ENCODE measurements at places on chromosomes 2 and 18.

DNA sequence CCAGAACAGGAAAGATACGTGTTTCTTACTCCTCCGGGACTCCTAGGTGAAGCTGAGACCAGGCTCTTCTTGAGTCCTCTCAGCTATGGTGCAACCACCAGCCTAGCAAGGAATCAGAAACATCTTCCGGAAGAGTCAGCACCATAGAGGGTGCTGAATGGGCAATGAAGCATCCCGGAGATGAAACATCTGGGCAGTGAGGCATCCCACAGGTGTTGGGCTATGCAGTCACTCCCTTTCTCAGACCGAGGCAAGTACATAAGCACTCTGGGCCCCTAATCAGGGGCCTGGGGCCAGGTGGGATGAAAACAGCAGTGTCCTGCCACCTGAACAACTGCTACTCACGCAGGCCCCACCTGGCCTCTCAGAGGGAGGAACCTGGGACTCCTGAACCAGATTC is 1.4 kb upstream of the CAPN10 start:
- DNase-seq = peak; percentile 6

- no peak for DNase-seq
Observed at GRCh38 chr2:75555701-75556100, 5.0 kb downstream of the EVA1A start.

- DNase-seq = no peak
Observed at GRCh38 chr2:148926291-148926961, 51.4 kb downstream of the KIF5C start.

DNA sequence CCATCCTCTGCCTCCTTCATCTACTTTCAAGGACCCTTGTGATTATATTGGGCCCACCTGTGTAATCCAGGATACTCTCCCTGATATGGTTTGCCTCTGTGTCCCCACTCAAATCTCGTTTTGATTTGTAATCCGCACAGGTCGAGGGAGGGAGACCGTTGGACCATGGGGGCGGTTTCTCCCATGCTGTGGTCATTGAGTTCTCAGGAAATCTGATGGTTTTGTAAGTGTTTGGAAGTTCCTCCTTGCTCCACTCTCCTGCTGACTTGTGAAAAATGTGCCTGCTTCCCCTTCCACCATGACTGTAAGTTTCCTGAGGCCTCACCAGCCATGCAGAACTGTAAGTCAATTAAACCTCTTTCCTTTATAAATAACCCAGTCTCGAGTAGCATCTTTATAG is 42.0 kb upstream of the EML6 start:
- DNase-seq = no peak

- DNase-seq = no peak
Observed at GRCh38 chr2:199308567-199308966, 149.2 kb downstream of the SATB2 start.

DNA sequence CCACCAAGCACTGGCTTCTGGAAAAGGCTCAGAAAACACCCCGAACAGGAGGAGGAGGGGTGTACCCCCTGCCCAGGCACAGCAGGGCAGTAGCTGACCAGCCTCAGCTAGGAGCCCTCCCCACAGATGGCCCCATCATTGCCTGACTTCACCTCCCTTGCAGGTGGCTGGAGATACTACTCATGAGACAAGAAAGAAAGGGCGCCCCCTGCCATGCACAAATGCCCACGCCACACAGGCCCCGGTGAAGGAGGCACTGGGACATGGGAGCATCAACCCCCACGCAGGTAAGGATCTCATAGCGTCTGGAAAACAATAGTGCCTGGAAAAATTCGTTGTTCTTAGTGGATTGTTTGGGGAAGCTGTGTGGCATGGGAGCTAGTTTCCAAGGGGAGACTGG is 240.6 kb downstream of the TFCP2L1 start:
- no peak for DNase-seq

DNA sequence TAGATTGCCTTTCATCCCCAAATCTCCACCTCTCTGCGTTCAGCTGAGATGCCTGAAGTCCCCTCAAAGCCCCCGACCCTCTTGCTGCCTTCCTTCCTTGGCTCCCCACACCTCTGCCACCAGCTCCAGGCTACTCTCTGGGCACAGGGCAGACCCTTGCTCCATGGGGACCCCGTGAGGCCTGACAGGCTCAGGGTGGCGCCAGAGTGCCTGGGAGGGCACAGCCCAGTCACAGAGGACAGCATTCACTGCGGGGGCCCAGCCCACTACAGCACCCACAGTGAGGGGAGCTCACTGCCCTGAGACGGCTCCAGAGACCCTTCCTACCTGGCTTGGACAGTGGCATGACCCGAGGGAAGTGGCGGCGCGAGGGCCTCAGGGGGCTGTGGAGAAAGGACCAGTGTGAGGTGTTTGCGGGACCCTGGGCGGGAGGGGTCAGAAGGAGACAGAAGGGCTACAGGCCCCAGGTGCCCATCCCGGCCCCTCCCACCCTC is 51.0 kb downstream of the AQP12A start:
- DNase-seq = no peak

- no peak for DNase-seq
Observed at GRCh38 chr2:27203741-27204140, 8.1 kb upstream of the ATRAID start.

- DNase-seq = no peak
Observed at GRCh38 chr2:39492095-39492590, 55.1 kb upstream of the MAP4K3 start.

DNA sequence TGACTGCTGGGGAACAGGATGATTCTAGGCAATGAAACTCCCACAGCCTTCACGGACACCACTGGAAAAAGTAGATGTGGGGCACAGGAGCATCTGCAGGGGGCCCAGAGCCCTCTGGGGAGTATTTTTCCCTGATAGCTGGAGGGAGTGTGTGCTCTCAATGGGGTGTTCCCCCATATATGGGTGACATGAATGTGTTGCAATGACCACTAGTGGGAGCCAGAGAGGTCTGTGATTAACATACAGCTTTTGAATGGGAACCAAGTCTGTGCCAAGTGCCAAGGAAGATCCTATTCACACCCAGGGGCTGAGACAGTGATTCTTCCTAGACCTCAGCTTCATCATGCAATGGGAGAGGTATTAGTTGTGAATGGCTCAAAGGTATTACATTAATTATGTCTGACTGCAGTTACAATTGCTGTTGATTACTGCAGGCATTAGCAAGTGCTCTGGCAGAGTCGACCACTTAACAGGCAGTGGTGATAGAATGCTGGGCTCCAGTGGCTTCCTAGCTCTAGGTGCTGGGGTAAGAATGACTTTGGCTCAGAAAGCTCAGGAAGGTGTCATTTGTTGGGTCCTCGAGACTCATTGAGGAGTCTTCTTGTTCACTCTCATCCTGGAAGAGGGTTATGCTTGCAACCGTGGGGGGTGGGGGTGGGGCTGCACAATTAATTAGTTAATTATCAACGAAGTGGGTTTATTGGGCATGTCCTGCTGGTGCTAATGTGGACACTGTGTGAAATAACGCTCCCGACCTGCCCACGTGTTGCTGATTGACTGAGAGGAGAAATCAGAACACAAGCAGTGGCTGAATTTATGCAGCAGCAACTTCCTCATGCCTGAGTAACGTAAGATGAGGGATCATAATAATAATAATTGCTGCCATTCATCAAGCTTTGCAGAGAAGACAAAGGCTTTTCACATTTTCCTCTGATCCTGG is 194.1 kb downstream of the CLIP4 start:
- DNase-seq = no peak

DNA sequence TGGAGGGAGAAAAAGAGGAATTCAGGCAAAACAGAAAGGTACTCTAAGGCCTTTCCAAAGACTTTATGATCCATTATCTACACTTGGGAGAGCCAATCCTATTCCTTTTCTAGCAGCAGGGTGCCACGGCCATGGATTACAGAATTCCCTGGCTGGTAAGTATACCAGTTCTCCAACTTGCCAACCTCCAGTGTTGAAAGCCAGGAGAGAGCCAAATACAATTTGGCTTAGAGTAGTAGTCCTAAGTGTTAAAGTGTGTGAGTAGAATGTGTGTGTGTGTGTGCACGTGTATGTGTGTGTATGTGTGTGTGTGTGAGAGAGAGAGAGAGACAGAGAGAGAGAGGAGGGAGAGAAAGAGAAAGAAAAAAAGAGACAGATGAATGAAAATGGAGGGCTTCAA is 43.3 kb downstream of the WDPCP start:
- no peak for DNase-seq

GRCh38 chr2:71129902-71130151 is 202 bp downstream of the MCEE start:
- DNase-seq = no peak

GRCh38 chr2:199692489-199692888 is 158.5 kb downstream of the FTCDNL1 start:
- DNase-seq = no peak

- DNase-seq = no peak
Observed at GRCh38 chr2:133142087-133142486, 426.2 kb downstream of the NCKAP5 start.

DNA sequence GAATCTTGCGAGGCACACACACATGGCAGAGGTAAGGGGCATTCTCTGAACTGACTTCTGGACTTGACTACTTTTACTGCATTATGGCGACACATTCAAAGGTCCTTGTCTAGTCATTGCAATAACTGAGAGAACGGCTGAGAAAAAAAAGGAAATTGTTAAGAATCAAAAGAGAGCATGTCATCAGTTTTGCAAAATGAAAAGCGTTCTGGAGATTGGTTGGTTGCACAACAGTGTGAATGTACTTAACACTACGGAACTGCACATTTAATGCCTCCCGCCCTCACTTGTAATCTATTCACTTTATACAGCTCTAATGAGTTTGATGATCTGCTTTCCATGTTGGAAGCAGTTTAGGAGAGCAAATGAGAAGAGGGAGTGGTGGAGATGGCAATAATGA is 68.5 kb upstream of the NFU1 start:
- no peak for DNase-seq

DNA sequence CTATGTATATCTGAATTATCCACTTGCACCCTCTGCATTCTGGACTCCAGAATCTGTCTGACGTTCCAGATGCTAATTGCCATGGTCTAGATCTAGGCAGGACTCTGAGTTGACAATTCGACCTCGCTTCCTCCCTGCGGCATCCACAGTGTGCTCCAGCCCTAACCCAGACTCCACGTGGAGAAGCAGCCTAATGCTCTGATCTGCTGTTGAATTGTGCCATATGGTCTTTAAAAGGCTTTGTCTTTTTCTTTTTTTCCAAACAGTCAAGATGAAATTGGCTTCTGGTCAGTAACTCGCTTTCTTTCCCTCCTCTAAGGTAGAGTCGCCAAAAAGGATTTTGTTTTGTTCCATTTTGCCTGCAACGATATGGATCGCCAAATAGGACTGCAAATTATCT is 752.6 kb upstream of the ID2 start:
- DNase-seq = no peak

GRCh38 chr2:9405636-9406035 is 17.7 kb downstream of the ITGB1BP1 start:
- no peak for DNase-seq

- DNase-seq = no peak
Observed at GRCh38 chr2:65980531-65980930, 454.4 kb upstream of the MEIS1 start.

Measured in left ventricle myocardium inferior (tissue), 1 donor.